K562 (cell line): ENCODE measurements at places on chromosomes 1 and 21. TPM values are rescaled to one million over a fixed set of nuclear protein-coding genes. Genes with fewer than 3 reads are reported as not detected.

DNA sequence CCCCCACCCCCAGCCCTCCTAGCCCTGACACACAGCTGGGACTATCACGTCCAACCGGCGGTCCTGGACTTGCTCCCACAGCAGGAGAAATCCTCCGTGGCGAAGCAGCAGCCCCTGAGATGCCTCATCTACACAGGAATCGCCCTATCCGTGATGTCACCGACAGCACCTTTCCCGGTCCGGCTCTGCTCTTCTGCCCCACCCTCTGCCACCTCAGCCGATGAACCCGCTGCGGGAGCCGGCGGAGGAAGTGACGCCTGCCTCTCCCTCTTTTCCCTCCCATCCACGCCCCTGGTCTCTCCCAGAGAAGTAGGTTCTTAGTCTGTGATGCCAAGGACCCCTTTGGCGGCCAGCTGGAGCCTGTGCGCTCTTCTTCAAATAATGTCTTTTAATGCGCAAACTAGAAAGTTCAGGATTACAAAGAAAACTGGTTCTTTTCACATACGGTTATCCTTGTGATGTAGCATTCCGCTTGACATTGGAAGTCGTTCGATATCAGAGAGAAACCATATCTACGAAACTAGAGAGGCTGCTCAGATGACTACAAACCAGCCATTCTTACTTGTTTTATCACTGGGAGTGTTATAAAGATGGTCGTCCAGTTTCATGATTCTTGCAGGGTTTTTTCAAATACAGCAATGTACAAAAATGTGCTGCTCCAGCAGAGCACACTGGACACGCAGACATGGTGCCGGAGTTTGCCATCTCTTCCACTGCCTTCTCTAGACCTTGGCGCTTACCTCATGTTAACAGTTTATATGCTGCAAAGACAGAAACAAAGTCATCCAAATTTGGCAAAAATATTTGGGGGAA lies 120.3 kb downstream of the PPIAL4G start:
- no peak overlapping the region for H3K4me3 ChIP-seq
- no peak overlapping the region for H3K27ac ChIP-seq
- H3K36me3 ChIP-seq = no peaks in the 10 kb centered on the region

DNA sequence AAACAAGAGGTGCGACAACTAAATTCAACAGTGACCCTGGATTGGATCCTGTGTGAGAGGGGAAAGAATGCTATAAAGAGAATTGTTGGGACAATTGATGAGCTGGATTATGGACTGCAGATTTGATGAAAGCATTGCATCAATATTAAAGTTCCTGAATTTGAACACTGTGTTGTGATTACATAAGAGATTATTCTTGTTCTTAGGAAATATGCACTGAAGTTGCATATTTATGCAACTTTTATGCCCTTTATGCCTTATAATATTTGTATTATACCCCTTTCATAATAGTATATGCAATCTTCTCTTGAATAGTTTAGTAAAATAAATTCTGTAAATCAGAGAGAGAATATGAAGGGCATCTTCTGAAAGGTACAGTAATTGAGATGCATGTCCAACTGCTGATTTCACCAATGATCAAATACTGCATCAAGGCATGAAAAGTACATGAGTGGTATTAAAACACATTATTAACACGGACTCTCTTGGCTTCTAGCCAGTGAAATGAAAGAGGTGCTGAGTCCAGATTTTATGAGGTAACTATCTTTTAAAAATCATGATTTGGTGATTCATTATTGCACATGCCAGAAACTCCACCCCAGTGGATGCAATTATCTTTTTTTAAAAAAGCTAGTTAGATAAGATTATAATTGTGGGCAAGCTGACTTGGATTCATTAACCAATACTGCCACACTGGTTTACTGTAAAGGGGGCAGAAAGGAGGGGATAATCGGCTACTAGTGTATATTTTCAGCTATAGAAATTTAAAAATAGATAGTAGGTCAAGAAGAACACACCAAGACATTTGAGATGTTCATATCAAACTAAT lies 19.9 kb upstream of the LPAR3 start:
- H3K4me3 ChIP-seq = no peak overlapping the region
- DNase-seq = no peak
- no peak overlapping the region for H3K27ac ChIP-seq
- no peaks in the 10 kb centered on the region for H3K4me1 ChIP-seq
- H3K36me3 ChIP-seq = no peaks in the 10 kb centered on the region

GRCh38 chr1:246308533-246309075 lies 198.5 kb downstream of the SMYD3 start:
- peaks cover 3% of the 10 kb centered on the region for H3K4me1 ChIP-seq
- H3K4me3 ChIP-seq = no peak overlapping the region
- no peak overlapping the region for H3K27ac ChIP-seq
- H3K27me3 ChIP-seq = no peaks in the 10 kb centered on the region
- H3K36me3 ChIP-seq = no peaks in the 10 kb centered on the region

- H3K27ac ChIP-seq = no peak overlapping the region
- H3K4me1 ChIP-seq = no peaks in the 10 kb centered on the region
- no peaks in the 10 kb centered on the region; the same call in 2 of the 3 replicates for H3K27me3 ChIP-seq
Measured at GRCh38 chr1:15808955-15809354, 1.5 kb upstream of the UQCRHL start.

GRCh38 chr1:200483491-200484143 lies 73.8 kb upstream of the ZNF281 start:
- no peak overlapping the region for H3K27ac ChIP-seq
- DNase-seq = peak; percentile 50
- H3K4me3 ChIP-seq = no peak overlapping the region
- no peaks in the 10 kb centered on the region for H3K36me3 ChIP-seq

GRCh38 chr1:25573961-25574360 lies 30.6 kb downstream of the LDLRAP1 start:
- H3K27ac ChIP-seq = no peak overlapping the region
- no peak for DNase-seq
- H3K4me3 ChIP-seq = no peak overlapping the region
- H3K27me3 ChIP-seq = peaks cover 16% of the 10 kb centered on the region; the same call in 2 of the 3 replicates

- no peak overlapping the region for H3K4me3 ChIP-seq
- H3K36me3 ChIP-seq = no peaks in the 10 kb centered on the region
- H3K27ac ChIP-seq = no peak overlapping the region
- peaks cover 10% of the 10 kb centered on the region for H3K4me1 ChIP-seq
- peaks cover 2% of the 10 kb centered on the region; the same call in 1 of the 3 replicates for H3K27me3 ChIP-seq
Measured at GRCh38 chr1:200228081-200228480, 181.8 kb downstream of the ZNF281 start.

DNA sequence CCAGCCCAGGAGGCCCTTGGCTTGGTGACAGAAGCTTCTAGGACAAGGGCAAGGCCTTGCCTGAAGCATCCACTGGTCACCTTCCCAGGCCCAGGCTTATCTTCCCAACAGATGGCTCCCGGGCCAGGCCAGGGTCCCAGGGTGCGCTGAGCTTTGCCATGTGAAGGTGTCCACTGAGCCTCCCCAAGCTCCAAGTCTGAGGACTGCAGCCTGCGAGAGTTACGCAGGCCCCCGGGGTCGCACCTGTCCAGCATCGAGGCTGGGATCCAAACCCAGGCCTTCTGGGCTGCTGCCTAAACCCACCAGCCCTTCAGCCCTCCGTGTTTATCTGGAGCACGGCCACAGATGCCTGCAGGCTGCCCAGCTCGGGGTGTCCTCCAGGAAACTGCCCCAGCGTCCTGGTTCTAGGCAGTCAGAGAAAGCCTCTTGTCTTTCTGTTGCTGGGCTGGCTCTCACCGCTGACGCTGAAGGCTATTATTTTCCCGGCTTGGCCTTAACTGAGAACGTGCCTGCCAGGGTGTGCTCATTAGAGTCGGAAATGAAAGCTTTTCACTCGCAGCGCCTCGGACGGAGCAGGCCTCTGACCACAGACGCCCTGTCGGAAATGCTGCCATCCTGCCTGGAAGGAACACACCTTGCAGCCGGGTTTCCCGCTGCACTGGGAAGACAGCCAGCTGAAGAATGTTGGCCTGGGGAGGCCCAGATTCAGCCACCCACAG lies 71.4 kb downstream of the MEGF6 start:
- H3K36me3 ChIP-seq = no peaks in the 10 kb centered on the region
- H3K4me1 ChIP-seq = peaks cover 69% of the 10 kb centered on the region
- H3K4me3 ChIP-seq = no peak overlapping the region
- DNase-seq = no peak
- no peak overlapping the region for H3K27ac ChIP-seq

- H3K27ac ChIP-seq = no peak overlapping the region
- H3K4me3 ChIP-seq = no peak overlapping the region
- no peaks in the 10 kb centered on the region for H3K27me3 ChIP-seq
- no peak for DNase-seq
- no peaks in the 10 kb centered on the region for H3K36me3 ChIP-seq
Measured at GRCh38 chr1:218852527-218852926, 321.2 kb upstream of the LYPLAL1 start.

DNA sequence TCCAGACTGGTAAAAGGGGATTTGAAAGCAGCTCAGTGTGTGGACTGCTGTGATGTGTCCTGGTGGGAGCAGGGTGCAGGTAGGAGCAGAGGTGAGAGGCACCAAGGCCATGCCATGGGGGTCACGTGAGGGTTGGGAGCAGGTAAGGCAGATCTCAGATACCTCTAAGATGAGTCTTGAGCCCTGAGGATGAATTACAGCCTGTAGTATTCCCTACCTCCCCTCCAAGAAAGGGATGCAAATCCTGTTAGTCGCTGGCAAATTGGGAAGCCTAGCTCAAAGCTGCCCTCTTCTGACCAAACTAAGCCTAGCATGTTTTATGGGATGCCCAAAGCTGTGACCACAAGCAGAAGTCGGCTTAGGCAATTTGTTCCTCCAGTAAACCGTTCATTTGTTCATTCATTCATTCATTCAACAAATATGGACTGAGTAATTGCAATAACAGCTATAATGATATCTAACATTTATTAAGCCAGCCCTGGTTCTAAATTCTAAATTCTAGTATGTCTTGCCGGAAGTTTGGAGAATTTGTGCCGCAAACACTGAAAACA lies 3.9 kb upstream of the NUAK2 start:
- H3K27ac ChIP-seq = no peak overlapping the region
- DNase-seq = peak; percentile 64
- H3K36me3 ChIP-seq = no peaks in the 10 kb centered on the region
- H3K4me3 ChIP-seq = no peak overlapping the region
- H3K4me1 ChIP-seq = peaks cover 13% of the 10 kb centered on the region

GRCh38 chr1:233664253-233664652 lies 50.3 kb downstream of the KCNK1 start:
- peaks cover 21% of the 10 kb centered on the region for H3K4me1 ChIP-seq
- no peaks in the 10 kb centered on the region for H3K27me3 ChIP-seq
- H3K4me3 ChIP-seq = no peak overlapping the region
- no peak for DNase-seq

DNA sequence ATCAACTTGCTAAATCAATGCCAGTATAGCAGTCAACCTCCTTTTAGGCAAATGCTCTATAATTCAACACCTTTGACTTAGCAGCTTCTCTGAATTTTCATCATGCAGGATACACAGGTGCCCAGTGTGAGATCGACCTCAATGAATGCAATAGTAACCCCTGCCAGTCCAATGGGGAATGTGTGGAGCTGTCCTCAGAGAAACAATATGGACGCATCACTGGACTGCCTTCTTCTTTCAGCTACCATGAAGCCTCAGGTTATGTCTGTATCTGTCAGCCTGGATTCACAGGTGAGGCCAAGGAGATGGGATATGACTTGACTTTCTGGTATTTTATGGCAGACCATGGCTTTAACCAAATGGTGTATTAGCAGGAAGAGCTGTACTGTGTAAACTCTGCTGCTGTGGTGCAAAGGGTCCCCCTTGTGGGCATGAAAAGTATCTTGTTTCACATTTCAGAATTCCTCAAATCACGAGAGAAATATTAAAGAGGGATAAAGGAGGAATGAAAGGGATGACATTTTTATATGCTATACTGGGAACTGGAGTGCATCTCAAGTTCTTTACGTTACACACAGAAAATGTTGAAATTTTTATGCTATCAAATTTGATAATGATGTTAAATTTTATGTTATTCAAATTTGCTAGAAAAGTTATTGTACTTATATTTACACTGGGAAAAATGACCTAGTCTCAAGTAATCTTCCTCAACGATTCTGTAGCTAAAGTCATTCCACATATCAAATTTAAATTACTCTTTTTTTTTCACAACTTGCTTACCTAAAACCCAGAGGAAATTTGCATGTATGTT lies 88.9 kb downstream of the CRB1 start:
- no peak overlapping the region for H3K4me3 ChIP-seq
- no peaks in the 10 kb centered on the region for H3K27me3 ChIP-seq
- peak; percentile 21 for DNase-seq
- peaks cover 7% of the 10 kb centered on the region; the same call in 1 of the 2 replicates for H3K4me1 ChIP-seq

- H3K27ac ChIP-seq = no peak overlapping the region
- DNase-seq = no peak
- H3K27me3 ChIP-seq = no peaks in the 10 kb centered on the region; the same call in 1 of the 3 replicates
- no peaks in the 10 kb centered on the region for H3K36me3 ChIP-seq
Measured at GRCh38 chr1:86436041-86436440, 12.1 kb downstream of the CLCA2 start.

DNA sequence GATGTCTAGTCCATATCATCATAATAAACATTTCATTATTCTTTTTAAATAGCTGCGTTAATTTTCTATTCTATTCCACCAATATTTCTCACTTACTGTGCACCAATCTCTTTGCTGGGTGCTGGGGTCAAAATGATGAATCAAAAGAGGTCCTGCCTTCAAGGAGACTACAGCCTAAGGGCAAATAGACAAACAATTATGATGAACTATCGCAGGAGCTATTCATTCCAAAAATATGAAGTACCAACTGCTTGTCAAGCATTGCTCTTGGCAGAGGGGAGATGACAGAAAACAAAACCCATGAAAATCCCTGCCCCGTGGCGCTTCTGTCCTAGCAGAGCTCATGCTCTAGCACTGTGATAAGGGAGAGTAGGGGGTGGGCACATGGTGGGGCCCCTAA lies 28.8 kb upstream of the SLC26A9 start:
- H3K4me1 ChIP-seq = peaks cover 4% of the 10 kb centered on the region; the same call in 1 of the 2 replicates
- H3K27me3 ChIP-seq = peaks cover 34% of the 10 kb centered on the region
- DNase-seq = no peak
- H3K27ac ChIP-seq = no peak overlapping the region
- H3K36me3 ChIP-seq = no peaks in the 10 kb centered on the region
- H3K4me3 ChIP-seq = no peak overlapping the region

DNA sequence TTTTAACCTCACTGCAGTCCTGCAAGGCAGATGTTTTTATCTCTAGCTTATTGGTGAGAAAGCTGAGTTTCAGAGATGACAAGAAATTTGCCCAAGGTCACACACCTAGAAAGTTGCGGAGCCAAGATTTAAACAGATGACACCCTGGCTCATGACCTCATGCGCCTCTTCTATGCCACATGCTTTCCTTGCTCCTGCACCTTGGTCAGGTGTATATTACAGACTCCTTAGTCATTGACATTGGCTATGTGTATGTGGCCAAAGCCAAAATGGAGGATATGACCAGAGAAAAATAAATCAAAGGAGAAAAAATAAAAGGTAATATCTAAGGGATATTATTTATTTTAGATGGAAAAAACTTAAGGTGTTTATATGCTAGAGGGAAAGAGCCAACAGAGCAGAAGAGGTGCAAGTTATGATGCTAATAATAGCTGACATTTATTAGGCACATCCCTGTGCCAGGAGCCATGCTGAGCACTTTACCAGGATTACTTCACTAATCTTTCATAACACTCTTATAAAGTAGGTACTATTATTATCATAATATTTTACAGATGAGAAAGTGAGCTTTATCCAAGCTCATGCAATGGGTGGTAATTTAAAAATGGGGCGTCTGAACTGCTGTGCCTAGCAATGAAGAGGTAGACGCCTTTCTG lies 13.8 kb upstream of the MYOC start:
- no peak for DNase-seq
- H3K27ac ChIP-seq = no peak overlapping the region

GRCh38 chr1:60244906-60245305 lies 171.3 kb upstream of the C1orf87 start:
- no peak overlapping the region for H3K4me3 ChIP-seq
- H3K4me1 ChIP-seq = no peaks in the 10 kb centered on the region
- H3K27ac ChIP-seq = no peak overlapping the region
- H3K27me3 ChIP-seq = no peaks in the 10 kb centered on the region

Gene TMEM125
- 0.45 TPM in 1 of 2 replicates, not detected in the other for total RNA-seq

Gene ZNF593
- total RNA-seq = 125 and 144 TPM in 2 replicates

Gene METTL13
- total RNA-seq = 54.9 and 62.0 TPM in 2 replicates

Gene DENND1B
- total RNA-seq = 9.1 and 9.3 TPM in 2 replicates

Gene CASZ1
- total RNA-seq = 2.4 and 2.8 TPM in 2 replicates
